IMR-90 (cell line): ENCODE measurements at places on chromosomes 12 and 14. TPM values are rescaled to one million over a fixed set of nuclear protein-coding genes. Genes with fewer than 3 reads are reported as not detected.
A peak's percentile ranks its signal among the peaks of the same experiment; 100 is the strongest.

SLC5A8 gene
- total RNA-seq = not detected in 2 replicates

ZDHHC22 gene
- not detected in 2 replicates for total RNA-seq

GRCh38 chr14:44846232-44846824 is 115.4 kb downstream of the KLHL28 start:
- H3K27me3 ChIP-seq = no peaks in the 10 kb centered on the region
- no peak overlapping the region for H3K27ac ChIP-seq
- no peaks in the 10 kb centered on the region for H3K36me3 ChIP-seq
- H3K4me3 ChIP-seq = no peak overlapping the region
- peak; percentile 55 for DNase-seq
- peaks cover 3% of the 10 kb centered on the region; the same call in 1 of the 2 replicates for H3K4me1 ChIP-seq

DNA sequence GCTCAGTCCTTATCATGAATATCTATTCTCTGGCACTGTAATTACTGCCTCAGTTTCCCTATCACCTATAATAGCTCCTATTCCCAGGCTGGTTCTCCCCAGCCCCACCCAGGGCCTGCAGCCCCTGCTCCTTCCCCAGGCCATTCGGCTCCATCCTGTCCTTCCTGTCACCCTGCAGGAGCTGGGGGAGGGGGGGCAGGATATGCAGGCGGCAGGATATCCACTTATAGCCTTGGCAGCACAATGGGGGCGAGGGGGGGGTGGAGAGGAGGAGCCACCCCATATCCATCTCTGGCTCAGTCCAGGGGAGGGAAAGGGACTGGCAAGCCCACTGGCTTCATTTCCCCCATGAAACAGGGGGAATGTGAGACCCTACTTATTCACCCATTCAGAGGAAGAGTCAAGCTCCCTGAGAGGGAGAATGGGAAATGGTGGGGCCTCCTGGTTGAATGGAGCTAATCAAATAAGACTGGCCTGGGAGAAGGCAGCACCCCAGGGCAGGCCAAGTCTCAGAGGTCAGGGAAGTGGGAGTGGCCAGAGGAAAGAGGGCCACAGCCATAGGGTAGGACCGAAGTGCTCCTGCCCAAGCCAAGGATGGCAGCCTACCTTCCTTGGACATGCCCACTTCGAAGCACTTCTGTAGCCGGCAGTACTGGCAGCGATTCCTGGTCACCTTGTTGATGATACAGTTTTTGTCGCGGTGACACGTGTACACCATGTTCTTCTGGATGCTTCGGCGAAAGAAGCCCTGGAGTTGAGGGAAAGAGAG is 7.8 kb upstream of the ITGB7 start:
- H3K4me1 ChIP-seq = peaks cover 19% of the 10 kb centered on the region
- H3K27me3 ChIP-seq = no peaks in the 10 kb centered on the region
- no peak for DNase-seq
- H3K4me3 ChIP-seq = no peak overlapping the region
- H3K36me3 ChIP-seq = peaks cover 44% of the 10 kb centered on the region

SMCO2 gene
- not detected in 2 replicates for total RNA-seq

DNA sequence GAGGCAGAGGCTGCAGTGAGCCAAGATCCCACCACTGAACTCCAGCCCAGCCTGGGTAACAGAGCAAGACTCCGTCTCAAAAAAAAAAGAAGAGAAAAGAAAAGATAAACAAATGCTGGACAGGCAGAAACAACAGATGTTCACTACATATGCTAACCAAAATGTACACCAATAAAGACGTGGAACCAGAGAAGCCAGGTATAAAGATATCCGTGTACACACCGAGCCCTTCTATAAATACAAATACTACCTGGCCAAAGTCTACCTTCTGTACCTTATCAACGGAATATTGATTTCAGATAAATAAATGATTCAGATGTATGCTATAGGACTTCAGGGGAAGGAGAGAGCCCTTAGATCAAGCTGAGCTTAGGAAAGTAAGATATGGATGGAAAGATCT is 10.8 kb upstream of the KRT8 start:
- H3K4me1 ChIP-seq = no peaks in the 10 kb centered on the region
- H3K27ac ChIP-seq = no peak overlapping the region
- H3K4me3 ChIP-seq = no peak overlapping the region

DNA sequence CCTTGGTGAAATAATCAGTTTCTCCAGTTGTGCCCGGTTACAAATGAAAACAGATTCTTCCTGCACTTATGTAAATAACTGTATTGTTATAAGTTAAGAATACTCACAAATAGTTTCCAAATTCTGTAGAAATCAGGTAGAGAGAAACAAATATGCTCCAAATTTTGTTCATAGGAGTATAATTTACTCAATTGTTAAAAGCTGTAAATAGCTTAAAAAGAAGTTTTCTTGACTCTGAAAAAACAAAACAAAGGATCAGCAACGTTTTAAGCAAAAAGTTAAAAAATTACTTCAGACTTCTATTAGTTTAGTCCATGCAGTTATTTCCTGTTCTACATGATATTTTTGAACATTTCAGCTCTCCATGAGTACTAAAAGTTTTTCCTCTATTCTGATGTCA is 30.0 kb upstream of the SLC38A4 start:
- no peaks in the 10 kb centered on the region for H3K4me1 ChIP-seq
- no peaks in the 10 kb centered on the region for H3K27me3 ChIP-seq
- H3K36me3 ChIP-seq = no peaks in the 10 kb centered on the region
- no peak overlapping the region for H3K4me3 ChIP-seq
- H3K27ac ChIP-seq = no peak overlapping the region
- no peak for DNase-seq

KLRF1 gene
- total RNA-seq = not detected in 2 replicates

DNA sequence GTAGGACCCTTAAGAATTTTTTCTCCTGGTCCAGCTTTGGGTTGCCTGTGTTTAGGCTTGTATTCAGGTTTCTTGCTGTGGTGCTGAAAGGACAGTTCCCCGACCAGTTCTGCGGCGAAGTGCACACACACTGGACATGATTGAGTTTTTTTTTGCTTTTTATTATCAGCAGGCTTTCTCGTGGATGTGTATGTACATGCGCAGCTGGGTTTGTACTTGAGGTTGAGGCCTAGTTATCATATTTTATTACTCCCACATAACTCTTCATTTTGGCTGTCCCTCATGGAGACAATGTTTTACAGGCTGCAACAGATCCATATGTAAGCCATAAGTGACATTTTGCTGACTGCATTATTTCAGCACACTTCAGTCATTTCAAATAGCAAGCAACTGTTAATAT is 2.5 kb downstream of the SCN8A start:
- H3K27me3 ChIP-seq = no peaks in the 10 kb centered on the region
- H3K4me3 ChIP-seq = no peak overlapping the region
- peak; percentile 79 for DNase-seq

DNA sequence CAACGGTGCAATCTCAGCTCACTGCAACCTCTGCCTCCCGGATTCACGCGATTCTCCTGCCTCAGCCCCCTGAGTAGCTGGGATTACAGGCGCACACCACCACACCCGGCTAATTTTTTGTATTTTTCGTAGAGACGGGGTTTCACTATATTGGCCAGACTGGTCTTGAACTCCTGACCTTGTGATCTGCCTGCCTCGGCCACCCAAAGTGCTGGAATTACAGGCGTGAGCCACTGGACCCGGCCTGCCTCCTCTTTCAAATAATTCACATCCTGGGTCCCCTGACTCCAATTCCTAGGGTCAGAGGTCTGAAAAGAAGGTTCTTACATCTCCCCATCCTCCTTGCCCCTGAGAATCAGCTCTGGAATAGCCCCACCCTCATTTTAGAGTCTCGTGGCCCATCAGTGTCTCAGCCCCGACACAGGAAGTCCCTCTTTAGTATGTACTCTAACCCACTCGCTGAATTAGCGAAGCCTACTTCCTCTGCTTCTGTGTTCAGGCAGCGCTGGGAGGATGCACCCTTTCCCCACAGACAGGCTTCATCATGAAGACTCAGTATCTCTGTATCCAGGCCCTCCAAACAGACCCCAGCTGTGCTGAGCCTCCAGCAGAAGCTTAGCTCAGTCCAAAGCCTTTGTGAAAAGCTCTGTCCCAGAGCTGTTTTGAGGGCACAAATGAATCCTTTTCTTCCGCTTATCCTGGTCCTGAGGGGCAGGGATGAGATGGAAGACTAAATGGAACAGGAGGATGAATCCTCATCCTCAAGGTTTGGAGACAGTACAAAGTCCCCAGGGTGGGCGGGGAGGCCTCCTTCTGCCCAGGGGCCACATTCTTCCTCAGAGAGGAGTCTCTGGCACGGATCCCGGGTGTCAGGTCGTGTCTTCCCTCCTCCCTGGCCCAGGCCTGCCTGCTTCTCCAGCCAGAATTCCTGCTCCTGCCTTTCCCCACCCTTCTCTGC is 3.5 kb downstream of the LPAR5 start:
- 0 out of 2 replicates have a peak, but pooled peaks cover 4% of the 10 kb centered on the region for H3K27me3 ChIP-seq
- no peak overlapping the region for H3K4me3 ChIP-seq
- peaks cover 6% of the 10 kb centered on the region; the same call in 1 of the 2 replicates for H3K4me1 ChIP-seq
- no peaks in the 10 kb centered on the region for H3K36me3 ChIP-seq
- H3K27ac ChIP-seq = no peak overlapping the region
- no peak for DNase-seq

DNA sequence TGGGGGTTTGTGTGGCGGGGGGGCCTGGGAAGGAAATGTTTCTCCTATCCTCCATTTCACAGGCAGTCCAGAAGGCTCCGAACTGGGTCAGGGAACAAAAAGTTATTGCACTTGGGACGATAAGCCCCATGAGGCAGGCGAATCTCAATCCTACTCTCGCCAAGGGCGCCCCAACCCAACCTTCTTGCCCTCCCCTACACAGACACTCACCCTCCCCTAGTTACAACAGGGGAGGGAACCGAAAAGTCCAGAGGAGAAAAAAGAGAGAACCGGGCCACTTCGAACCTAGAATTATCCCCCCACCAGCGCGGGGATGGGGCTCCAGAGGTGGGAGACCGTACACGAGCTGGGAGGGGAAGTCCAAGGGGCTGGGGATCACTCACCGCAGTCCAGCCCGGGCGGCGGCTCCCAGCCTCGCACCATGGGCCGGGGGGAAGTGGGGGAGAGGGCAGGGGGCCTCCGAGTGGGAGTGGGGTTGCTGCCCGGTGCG is 357 bp downstream of the HOMEZ start:
- peak overlapping the region; percentile 95 for H3K4me3 ChIP-seq
- H3K36me3 ChIP-seq = no peaks in the 10 kb centered on the region
- no peak for DNase-seq
- H3K27ac ChIP-seq = peak overlapping the region; percentile 51
- no peaks in the 10 kb centered on the region; the same call in 1 of the 2 replicates for H3K27me3 ChIP-seq

DIO2 gene
- total RNA-seq = 21.7 and 24.2 TPM in 2 replicates

POU6F1 gene
- total RNA-seq = 0.90 and 1.9 TPM in 2 replicates

DNA sequence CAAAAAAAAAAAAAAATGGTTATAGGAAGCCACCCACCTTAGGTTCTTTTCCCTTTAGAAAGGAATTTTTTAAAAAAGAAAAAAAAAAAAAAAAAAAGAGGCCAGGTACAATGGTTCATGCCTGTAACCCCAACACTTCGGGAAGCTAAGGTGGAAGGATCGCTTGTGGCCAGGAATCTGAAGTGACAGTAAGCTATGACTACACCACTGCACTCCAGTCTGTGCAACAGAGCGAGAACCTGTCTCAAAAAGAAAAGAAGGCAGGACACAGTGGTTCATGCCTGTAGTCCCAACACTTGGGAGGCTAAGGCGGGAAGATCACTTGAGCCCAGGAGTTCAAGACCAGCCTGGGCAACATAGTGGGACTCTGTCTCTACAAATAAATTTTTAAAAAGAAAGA is 36.0 kb downstream of the SPTLC2 start:
- peaks cover 30% of the 10 kb centered on the region for H3K4me1 ChIP-seq
- H3K36me3 ChIP-seq = peaks cover 4% of the 10 kb centered on the region; the same call in 1 of the 2 replicates
- no peak for DNase-seq
- no peaks in the 10 kb centered on the region for H3K27me3 ChIP-seq
- H3K4me3 ChIP-seq = no peak overlapping the region

DNA sequence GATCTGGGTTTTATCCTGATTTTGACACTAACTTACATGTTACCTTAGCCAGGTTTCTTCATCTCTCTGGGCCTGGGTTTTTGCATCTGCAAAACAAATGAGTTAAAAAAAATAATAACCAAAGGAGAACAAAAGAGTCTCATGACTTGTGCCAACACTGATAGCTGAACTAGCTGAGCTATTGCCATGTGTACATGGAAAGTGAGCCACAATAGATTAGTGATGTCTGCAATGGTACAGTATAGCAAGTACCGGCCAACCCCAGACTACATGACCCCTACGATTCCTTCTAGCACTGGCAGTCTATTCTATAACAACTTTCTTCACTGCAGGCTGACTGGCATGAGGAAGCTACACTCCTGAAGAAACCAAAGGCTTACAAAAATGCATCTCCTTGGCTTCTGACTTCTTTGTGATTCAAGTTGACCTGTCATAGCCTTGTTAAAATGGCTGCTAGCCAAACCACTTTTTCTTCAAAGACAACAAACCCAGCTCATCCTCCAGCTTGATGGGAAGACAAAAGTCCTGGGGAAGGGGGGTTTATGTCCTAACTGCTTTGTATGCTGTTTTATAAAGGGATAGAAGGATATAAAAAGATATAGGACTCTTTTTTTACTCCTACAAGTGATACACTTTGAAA is 123.7 kb downstream of the DAD1 start:
- peak; percentile 1 for DNase-seq
- H3K4me1 ChIP-seq = 0 out of 2 replicates have a peak, but pooled peaks cover 2% of the 10 kb centered on the region
- no peaks in the 10 kb centered on the region for H3K36me3 ChIP-seq
- peaks cover 39% of the 10 kb centered on the region for H3K27me3 ChIP-seq
- H3K27ac ChIP-seq = no peak overlapping the region

GRCh38 chr14:103008768-103009357 is 48.5 kb downstream of the CDC42BPB start:
- H3K27ac ChIP-seq = no peak overlapping the region
- H3K27me3 ChIP-seq = no peaks in the 10 kb centered on the region
- peaks cover 32% of the 10 kb centered on the region for H3K36me3 ChIP-seq
- H3K4me3 ChIP-seq = no peak overlapping the region

GRCh38 chr12:67524861-67525616 is 123.5 kb upstream of the DYRK2 start:
- peaks cover 9% of the 10 kb centered on the region for H3K27me3 ChIP-seq
- no peak overlapping the region for H3K4me3 ChIP-seq
- no peaks in the 10 kb centered on the region for H3K36me3 ChIP-seq
- no peak for DNase-seq

GRCh38 chr12:131603939-131604795 is 106.7 kb upstream of the SFSWAP start:
- no peak for DNase-seq
- no peak overlapping the region for H3K27ac ChIP-seq
- no peaks in the 10 kb centered on the region for H3K36me3 ChIP-seq
- no peaks in the 10 kb centered on the region for H3K4me1 ChIP-seq
- no peak overlapping the region for H3K4me3 ChIP-seq

DNA sequence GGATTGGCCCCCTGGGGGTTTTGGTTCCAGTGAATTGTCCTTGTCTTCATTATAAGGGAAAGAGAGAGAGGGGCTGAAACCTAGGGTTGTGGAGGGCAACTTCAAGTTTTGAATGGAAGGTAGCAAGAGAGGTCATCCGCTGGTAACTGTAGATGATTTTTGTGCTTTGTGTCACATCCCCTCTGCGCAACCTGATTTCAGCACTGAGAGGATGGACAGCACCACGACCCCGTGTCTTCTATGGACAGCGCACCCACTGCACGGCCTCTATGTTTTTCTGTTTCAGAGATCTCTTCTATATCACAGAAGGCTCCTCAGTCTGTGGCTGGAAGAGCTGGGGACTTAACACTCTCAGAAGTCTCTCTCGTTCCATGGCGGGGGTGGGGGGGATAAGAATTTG is 127.0 kb upstream of the RPH3A start:
- no peak overlapping the region for H3K4me3 ChIP-seq
- no peaks in the 10 kb centered on the region for H3K4me1 ChIP-seq
- no peak overlapping the region for H3K27ac ChIP-seq
